ENCODE measurements at places on chromosomes 16 and 17. TPM values are rescaled to one million over a fixed set of nuclear protein-coding genes. Genes with fewer than 3 reads are reported as not detected.

The CYBA gene
- total RNA-seq: 881 TPM

The MEOX1 gene
- not detected for total RNA-seq

- H3K27me3 ChIP-seq: no peaks in the 10 kb centered on the region
- H3K4me1 ChIP-seq: peaks cover 8% of the 10 kb centered on the region
- peak overlapping the region; percentile 91 for H3K27ac ChIP-seq
- H3K36me3 ChIP-seq: peaks cover 72% of the 10 kb centered on the region
- no peak for DNase-seq
These were observed 416 bp downstream of the METTL26 start for GRCh38 chr16:635573-636205.

The CCL23 gene
- not detected for total RNA-seq

GRCh38 chr16:50889276-50889675 is 147.4 kb downstream of the CYLD start:
- DNase-seq: no peak
- H3K36me3 ChIP-seq: no peaks in the 10 kb centered on the region
- H3K4me1 ChIP-seq: no peaks in the 10 kb centered on the region
- peaks cover 100% of the 10 kb centered on the region for H3K27me3 ChIP-seq
- H3K27ac ChIP-seq: no peak overlapping the region

- DNase-seq: no peak
- peaks cover 55% of the 10 kb centered on the region for H3K4me1 ChIP-seq
- H3K36me3 ChIP-seq: peaks cover 13% of the 10 kb centered on the region
- no peak overlapping the region for H3K4me3 ChIP-seq
- no peaks in the 10 kb centered on the region for H3K27me3 ChIP-seq
These were observed 45.4 kb downstream of the NFAT5 start for GRCh38 chr16:69611103-69611640.

DNA sequence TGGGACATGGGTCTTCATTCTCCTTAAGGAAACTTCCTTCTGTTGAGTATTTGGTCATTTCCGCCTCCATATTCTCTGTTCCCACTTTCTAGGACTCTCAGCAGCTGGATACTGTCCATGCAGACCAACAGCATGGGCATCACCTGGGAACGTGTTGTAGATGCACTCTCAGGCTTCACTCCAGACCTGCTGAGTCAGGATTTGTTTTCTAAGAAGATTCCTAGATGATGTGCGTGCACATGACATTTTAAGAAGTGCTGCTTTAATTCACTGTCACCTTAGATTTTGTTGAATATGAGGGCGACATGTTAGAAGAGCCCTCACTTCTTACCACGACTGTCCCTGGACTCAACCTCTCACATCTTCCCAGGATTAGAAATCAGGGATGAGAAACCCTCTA is 10.0 kb upstream of the SDK2 start:
- DNase-seq: no peak
- no peak overlapping the region for H3K27ac ChIP-seq
- no peaks in the 10 kb centered on the region for H3K4me1 ChIP-seq
- no peaks in the 10 kb centered on the region for H3K36me3 ChIP-seq
- H3K27me3 ChIP-seq: peaks cover 69% of the 10 kb centered on the region

- H3K27ac ChIP-seq: no peak overlapping the region
- H3K4me3 ChIP-seq: no peak overlapping the region
- peaks cover 53% of the 10 kb centered on the region for H3K4me1 ChIP-seq
- peak; percentile 55 for DNase-seq
- H3K27me3 ChIP-seq: peaks cover 21% of the 10 kb centered on the region
These were observed 3.3 kb upstream of the LMF1 start for GRCh38 chr16:974001-974601.

- DNase-seq: peak; percentile 53
- H3K27ac ChIP-seq: no peak overlapping the region
- H3K4me3 ChIP-seq: no peak overlapping the region
- no peaks in the 10 kb centered on the region for H3K4me1 ChIP-seq
- peaks cover 5% of the 10 kb centered on the region for H3K36me3 ChIP-seq
These were observed 13.4 kb downstream of the RTN4RL1 start for GRCh38 chr17:2011411-2012371.

The AANAT gene
- total RNA-seq: not detected

The ATP2A1 gene
- total RNA-seq: 5.7 TPM

DNA sequence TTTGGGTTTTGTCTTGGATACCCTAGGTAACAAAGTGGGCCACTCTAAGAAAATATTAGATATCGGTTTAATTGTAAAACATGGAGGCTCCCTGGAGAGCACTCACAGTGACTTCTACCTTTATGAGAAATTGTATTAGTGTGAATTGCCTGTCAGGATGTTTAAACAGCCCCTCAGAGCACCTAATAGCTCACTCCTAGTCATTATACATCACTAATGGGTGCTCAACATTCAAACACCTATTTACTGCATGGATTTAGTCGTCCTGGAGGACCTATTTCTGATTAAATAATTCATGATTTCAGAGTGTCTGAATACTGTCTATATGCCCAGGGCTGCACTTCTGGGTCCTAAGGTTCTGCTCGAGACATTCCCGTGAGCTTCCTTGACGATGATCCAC is 430.2 kb upstream of the EEF2KMT start:
- peaks cover 44% of the 10 kb centered on the region for H3K27me3 ChIP-seq
- no peak for DNase-seq
- no peaks in the 10 kb centered on the region for H3K36me3 ChIP-seq
- no peak overlapping the region for H3K4me3 ChIP-seq
- no peak overlapping the region for H3K27ac ChIP-seq

DNA sequence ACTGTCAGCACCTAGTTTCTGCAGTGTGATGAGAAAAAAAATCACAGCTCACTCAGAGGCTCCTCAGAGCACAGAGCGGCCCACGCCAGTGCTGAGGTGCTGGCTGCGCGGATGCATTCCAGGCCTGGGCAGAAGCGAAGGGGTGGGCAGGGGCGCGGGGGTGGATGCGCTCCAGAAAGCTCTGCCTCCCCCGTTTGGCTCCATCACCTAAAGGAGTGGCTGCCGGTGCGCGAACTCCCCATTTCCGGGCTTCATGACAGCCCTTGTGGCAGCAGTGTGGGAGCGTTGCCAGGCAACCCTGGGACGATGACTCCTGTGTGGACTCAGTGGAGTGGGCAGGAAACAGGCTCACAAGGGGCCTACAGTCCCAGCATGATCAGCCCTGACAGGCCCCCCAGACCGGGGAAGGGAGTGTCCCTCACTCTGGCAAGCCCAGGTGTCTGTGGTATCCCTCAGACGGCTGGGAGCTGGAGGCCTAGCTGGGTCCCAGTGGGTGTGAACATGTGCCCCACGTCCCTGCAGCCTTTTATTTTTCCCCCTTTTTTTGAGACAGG is 32.8 kb upstream of the NUDT16L1 start:
- H3K27ac ChIP-seq: no peak overlapping the region
- no peaks in the 10 kb centered on the region for H3K27me3 ChIP-seq
- peaks cover 20% of the 10 kb centered on the region for H3K4me1 ChIP-seq
- no peak for DNase-seq
- peaks cover 61% of the 10 kb centered on the region for H3K36me3 ChIP-seq

GRCh38 chr17:47802341-47803022 is 19.1 kb downstream of the OSBPL7 start:
- peak; percentile 83 for DNase-seq
- H3K4me3 ChIP-seq: no peak overlapping the region
- H3K36me3 ChIP-seq: peaks cover 6% of the 10 kb centered on the region
- H3K27ac ChIP-seq: no peak overlapping the region
- H3K27me3 ChIP-seq: peaks cover 53% of the 10 kb centered on the region

DNA sequence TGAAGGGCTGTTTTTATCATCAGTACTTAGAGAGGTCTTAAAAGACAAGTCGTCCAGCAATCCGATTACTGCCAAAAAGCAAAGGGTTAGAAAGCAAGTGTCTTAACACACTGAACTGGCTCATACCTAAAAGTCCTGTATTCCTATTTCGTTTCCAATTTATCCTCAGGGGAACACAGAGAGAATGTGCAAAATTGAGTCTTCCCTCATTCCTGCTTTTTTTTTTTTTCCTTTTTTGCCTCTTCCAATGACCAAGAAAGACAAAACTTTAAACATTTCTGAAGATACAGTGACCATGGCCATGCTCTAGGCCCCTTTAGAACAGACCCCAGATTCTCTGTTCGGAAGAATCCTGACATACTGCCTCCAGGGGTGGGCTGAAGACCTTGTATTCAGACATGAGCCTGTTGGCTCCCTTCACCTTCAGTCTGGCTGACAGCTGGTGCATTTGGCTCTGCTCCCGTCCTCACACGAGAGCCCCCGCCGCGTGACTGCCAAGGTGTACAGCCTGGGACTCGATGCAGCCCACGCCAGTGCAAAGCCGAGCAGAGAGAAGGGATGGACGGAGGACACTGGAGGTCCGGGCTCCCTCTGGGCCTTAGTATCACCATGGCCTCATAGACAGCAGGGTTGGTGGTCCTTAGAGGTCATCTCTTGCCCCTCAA is 47.0 kb downstream of the COTL1 start:
- no peak overlapping the region for H3K4me3 ChIP-seq
- no peak for DNase-seq
- peak overlapping the region; percentile 87 for H3K27ac ChIP-seq
- peaks cover 59% of the 10 kb centered on the region for H3K4me1 ChIP-seq
- H3K36me3 ChIP-seq: peaks cover 75% of the 10 kb centered on the region
- H3K27me3 ChIP-seq: no peaks in the 10 kb centered on the region

The KRTAP2-3 gene
- total RNA-seq: 18.2 TPM

The TEDC2 gene
- total RNA-seq: 30.5 TPM

DNA sequence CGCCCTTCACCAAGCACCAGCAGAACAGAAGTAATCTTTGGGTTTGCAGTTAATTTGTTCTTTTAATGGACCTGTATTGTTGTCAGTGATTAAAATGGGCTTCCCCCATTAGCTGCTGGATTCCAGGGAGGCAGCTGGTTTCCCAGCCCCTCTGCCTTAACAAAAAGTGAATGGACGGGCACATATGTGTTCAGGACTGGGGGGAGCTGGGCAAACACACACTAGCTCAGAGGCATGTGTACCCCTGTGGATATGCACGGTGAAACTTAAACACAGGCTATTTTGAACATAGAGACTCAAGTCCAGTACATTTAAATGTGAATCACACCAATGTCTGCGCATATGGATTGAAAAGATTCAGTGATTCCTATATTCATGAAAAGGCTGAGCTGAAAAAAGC is 25.5 kb upstream of the TMEM132E start:
- H3K27ac ChIP-seq: no peak overlapping the region
- H3K4me3 ChIP-seq: no peak overlapping the region
- no peaks in the 10 kb centered on the region for H3K27me3 ChIP-seq
- no peaks in the 10 kb centered on the region for H3K36me3 ChIP-seq
- DNase-seq: no peak
- H3K4me1 ChIP-seq: no peaks in the 10 kb centered on the region

DNA sequence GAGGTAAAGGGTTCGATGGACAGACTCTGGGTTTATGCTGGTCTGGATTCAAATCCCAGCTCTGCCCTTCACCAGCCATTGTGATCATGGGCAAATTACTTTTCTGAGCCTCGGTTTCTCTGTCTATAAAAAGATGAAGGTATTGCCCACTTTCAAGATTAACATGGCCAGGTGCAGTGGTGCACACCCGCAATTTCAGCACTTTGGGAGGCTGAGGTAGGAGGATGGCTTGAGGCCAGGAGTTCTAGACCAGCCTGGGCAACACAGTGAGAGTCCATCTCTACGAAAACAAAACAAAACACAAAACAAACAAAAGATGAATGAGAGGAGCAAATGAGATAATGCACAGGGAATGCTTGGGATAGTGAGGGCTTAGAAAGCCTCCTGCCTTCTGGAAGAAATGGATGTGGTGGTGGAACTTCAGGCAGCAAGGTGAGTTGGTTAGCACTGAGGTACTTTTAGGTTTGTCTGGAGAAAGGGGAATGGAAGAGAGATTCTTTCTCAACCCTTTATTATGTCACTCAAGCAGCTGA is 8.5 kb downstream of the ADGRG3 start:
- H3K4me1 ChIP-seq: no peaks in the 10 kb centered on the region
- no peaks in the 10 kb centered on the region for H3K36me3 ChIP-seq
- no peak overlapping the region for H3K4me3 ChIP-seq
- H3K27me3 ChIP-seq: peaks cover 73% of the 10 kb centered on the region
- no peak overlapping the region for H3K27ac ChIP-seq

- peaks cover 6% of the 10 kb centered on the region for H3K4me1 ChIP-seq
- DNase-seq: no peak
- peaks cover 89% of the 10 kb centered on the region for H3K27me3 ChIP-seq
- H3K36me3 ChIP-seq: no peaks in the 10 kb centered on the region
- no peak overlapping the region for H3K4me3 ChIP-seq
These were observed 806 bp downstream of the TBX21 start for GRCh38 chr17:47733674-47734410.

GRCh38 chr17:32629563-32630190 is 142.9 kb downstream of the CDK5R1 start:
- H3K4me1 ChIP-seq: no peaks in the 10 kb centered on the region
- no peak for DNase-seq
- H3K27me3 ChIP-seq: no peaks in the 10 kb centered on the region
- no peaks in the 10 kb centered on the region for H3K36me3 ChIP-seq

- H3K27me3 ChIP-seq: no peaks in the 10 kb centered on the region
- H3K4me1 ChIP-seq: peaks cover 59% of the 10 kb centered on the region
- H3K27ac ChIP-seq: no peak overlapping the region
- peaks cover 54% of the 10 kb centered on the region for H3K36me3 ChIP-seq
These were observed 49.0 kb downstream of the KANSL1 start for GRCh38 chr17:46144246-46144645.

GRCh38 chr16:68943961-68944360 is 100.6 kb downstream of the TANGO6 start:
- H3K4me3 ChIP-seq: no peak overlapping the region
- H3K27me3 ChIP-seq: no peaks in the 10 kb centered on the region
- no peak overlapping the region for H3K27ac ChIP-seq
- no peaks in the 10 kb centered on the region for H3K36me3 ChIP-seq
- H3K4me1 ChIP-seq: no peaks in the 10 kb centered on the region

GRCh38 chr16:84478172-84478947 is 26.1 kb downstream of the MEAK7 start:
- DNase-seq: no peak
- no peaks in the 10 kb centered on the region for H3K4me1 ChIP-seq
- H3K4me3 ChIP-seq: no peak overlapping the region
- H3K27me3 ChIP-seq: no peaks in the 10 kb centered on the region
- H3K36me3 ChIP-seq: peaks cover 19% of the 10 kb centered on the region

- peaks cover 16% of the 10 kb centered on the region for H3K27me3 ChIP-seq
- no peaks in the 10 kb centered on the region for H3K4me1 ChIP-seq
- no peaks in the 10 kb centered on the region for H3K36me3 ChIP-seq
- no peak overlapping the region for H3K27ac ChIP-seq
- H3K4me3 ChIP-seq: no peak overlapping the region
- peak; percentile 33 for DNase-seq
These were observed 120.9 kb downstream of the METRNL start for GRCh38 chr17:83200231-83200699.

The CTRB2 gene
- 0.76 TPM for total RNA-seq

DNA sequence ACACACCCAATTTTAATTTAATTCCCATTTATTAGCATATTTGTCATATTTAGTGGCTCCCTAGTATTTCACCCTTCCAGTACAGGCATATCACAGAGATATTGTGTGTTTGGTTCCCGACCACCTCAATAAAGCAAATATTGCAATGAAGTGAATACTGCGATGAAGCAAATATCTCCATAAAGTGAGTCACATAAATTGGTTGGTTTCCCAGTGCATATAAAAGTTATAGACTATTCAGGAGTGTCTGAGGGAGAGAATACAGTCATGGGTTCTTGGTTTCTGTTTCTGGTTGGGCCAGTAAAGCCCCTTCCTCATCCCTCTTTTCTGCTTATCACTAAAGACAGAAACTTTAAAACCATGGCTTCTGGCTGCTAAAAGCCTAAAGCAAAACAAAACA is 295.4 kb upstream of the AXIN2 start:
- H3K27me3 ChIP-seq: no peaks in the 10 kb centered on the region
- H3K4me3 ChIP-seq: no peak overlapping the region
- no peak overlapping the region for H3K27ac ChIP-seq
- no peak for DNase-seq
- no peaks in the 10 kb centered on the region for H3K36me3 ChIP-seq

- H3K27me3 ChIP-seq: no peaks in the 10 kb centered on the region
- no peaks in the 10 kb centered on the region for H3K36me3 ChIP-seq
- H3K4me1 ChIP-seq: peaks cover 14% of the 10 kb centered on the region
- H3K27ac ChIP-seq: no peak overlapping the region
These were observed 268.7 kb upstream of the SALL1 start for GRCh38 chr16:51419768-51420167.

The NPTX1 gene
- 0.21 TPM for total RNA-seq
